ENCODE measurements at places on chromosomes 12 and 14.
A peak's percentile ranks its signal among the peaks of the same experiment; 100 is the strongest.

DNA sequence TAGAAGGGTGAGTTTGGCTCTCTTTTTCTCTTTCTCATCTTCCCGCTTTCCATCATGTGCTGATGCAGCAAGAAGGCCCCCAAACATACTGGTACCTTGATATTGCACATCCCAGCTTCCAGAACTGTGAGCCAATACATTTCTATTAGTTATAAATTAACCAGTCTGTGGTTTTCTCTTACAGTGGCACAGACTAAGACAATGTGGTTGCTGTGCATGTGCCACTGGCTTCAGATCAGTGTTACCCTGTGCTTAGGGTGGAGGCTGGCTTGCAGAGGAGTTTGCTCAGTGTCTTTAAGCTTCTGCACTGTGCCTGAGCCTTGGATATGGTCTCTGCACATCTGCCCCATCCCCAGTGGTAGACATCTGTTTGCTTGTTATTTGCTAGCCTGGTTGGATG, 5.5 kb downstream of the IFI27L2 start:
- DNase-seq: no peak

- DNase-seq: peak; percentile 64
Measured at GRCh38 chr14:69658664-69659261, 47.4 kb downstream of the SUSD6 start.

GRCh38 chr12:66756631-66757030, 77.8 kb upstream of the GRIP1 start:
- no peak for DNase-seq

GRCh38 chr12:54605138-54605970, 16.9 kb upstream of the PPP1R1A start:
- no peak for DNase-seq

- DNase-seq: no peak
Measured at GRCh38 chr14:55760789-55761566, 181.0 kb downstream of the KTN1 start.

DNA sequence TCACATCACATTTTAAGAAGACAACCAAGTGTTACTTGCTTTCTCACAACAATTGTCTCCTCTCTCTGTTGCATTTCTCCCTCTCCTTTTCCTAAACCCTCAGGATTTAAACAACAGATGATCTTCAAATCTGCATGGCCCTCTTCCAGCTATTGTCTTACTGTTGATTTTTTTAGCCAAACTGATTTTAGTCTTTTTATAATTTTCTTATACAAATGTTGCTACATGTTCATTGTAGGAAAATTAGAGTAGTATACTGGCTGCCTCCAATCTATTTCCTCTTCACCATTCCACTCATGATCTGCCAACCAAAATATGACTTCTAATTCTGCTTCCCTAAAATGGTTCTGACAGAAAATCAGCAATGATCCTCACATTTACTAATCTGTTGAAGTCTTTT, 1.4 kb upstream of the KERA start:
- DNase-seq: no peak

DNA sequence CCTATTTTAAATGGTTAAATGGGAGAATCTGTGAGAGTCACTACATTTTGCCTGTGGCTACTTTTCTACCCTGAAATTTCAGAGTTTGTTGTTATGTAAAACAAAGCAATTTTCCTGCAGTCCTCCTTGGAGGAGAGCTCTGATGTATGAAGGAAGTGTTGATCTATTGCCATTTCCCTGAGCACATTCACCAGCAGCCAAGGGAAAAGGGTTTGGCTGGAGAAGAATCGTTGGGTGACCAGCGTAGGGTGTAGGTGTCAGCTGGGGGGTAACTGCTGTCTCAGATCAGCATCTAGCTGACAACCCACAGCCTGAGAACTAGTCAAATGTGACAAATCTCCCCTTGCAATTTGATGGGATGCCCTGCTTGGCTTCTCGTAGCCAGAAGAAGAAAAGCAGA, 230.5 kb downstream of the PDZRN4 start:
- DNase-seq: no peak

DNA sequence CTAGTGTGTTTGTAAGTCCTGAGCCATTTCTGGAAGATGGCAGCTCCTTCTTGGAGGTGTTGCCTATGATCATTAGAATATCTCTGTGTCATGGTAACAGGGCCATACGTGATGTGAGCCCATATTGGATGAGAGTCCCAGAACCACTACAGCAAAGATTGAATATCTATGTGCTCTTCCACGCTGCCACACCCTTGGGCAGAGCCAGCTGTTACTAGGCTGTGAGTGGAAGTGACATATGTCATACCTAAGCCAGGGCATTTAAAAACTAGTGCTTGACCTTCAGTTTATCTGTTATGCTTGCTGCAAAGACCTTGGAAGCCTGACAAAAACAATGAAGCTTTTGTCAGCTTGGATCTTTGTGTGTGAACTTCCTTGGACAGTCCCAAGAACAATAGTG, 495.1 kb upstream of the CCDC196 start:
- DNase-seq: no peak

DNA sequence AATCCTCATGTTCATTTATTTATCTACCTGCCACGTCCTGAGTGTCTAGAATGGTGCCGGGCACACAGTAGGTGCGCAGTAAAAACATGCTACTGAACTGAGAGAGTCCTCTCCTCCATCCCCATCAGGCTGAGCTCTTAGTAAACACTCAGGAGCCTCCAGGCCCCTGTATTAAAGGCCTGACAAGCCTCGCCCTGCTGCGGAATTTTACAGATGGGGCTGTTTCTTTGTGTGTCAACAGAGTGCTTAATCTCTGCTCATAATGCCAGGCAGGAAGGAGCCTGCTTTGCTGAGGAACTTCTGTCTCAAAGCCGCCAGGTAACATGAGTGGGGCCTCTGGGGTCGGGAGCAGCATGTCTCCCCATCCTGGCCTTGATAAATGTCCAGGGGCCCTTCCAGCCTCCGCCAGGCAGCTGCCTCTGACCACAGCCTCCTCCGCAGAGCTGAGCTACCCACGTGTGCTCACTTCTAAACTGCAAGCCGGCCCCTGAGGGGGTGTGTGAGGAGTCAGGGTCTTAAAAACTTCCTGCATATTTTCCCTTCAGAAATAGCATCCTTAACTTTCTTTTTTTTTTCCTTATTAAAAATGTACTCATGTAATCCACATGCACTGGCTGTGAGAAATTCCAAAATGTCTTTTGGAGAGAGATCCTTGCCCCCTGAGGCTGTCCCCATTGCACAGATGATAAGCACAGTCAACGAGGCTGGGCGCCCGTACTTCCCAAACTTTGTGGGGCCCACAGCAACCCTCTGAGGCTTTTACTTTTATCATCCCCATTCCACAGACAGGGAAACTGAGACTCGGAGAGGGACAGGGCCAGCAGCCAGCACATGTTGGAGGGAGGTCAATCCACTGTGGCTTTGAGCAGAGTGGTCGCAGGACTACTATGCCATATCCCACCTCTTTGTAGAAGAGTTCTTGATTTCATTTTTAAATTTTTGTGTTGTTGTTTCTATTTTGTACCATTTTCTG, 116.0 kb upstream of the NCOR2 start:
- DNase-seq: no peak

GRCh38 chr12:74537126-74537706, 419 bp upstream of the ATXN7L3B start:
- DNase-seq: no peak

- DNase-seq: no peak
Measured at GRCh38 chr14:33103489-33103888, 164.8 kb downstream of the NPAS3 start.

- no peak for DNase-seq
Measured at GRCh38 chr12:49698619-49699545, 8.3 kb downstream of the FMNL3 start.

GRCh38 chr12:42284876-42285275, 41.0 kb downstream of the ZCRB1 start:
- DNase-seq: no peak

DNA sequence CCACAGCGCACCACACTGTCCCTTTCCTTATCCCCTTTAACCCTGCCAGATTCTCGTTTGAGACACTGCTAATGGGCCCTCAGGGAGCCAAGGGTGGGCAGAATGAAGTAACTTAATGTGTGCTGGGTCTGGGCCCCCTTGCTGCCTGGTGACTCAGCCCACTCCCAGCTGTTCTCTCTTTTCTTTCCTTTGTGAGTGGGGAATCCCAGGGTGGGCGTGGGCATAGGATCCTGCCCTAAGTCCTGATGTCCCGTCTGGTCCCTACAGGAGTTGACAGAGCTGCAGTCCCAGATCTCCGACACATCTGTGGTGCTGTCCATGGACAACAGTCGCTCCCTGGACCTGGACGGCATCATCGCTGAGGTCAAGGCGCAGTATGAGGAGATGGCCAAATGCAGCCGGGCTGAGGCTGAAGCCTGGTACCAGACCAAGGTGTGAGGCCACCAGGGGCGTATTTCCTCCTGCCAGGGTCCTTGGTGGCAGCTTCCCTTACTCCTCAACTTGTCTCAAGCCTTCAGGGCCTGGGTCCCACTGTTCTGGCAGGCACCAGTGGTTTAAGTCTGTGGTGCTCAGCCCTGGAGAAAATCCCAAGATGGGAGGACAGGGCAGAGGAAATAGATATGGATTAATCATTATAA, 8.3 kb downstream of the KRT7 start:
- DNase-seq: no peak

DNA sequence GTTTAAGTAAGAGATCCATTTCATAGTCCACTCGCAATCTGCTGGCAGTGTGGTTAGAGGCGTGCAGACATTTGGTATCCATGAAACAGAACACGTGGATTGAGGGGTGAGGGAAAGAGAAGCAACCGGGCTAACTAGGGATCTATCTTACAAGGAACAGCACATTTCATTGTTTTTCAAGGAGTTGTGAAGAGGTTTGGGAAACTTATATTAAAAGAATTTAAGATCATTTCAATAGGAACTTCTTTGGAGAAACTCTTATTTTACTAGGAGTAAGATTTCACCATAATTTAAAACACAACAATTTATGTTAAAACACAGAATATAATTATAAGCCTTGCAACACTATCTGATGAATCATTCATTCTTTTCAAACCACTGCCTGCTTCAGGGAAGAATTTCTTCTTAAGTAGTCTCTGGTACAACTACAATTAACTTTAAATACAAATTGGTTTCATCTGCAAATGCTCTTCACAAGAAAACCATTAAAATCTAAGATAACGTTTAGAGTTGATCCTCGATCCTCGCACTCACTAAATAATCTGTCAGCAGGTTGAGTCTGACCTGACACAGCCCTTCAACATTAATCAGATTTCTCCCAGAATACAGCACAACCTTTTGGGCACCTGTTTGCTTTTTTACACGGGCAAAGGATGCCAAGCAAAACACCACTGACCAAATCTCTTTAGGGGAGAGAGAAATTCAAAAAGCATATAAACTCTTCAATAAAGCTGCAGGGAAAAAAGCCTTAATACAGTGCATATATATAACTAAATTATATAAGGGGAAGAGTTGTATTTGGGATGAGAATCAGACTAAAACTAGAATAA, 27.3 kb downstream of the PPTC7 start:
- DNase-seq: no peak

- DNase-seq: no peak
Measured at GRCh38 chr14:79896009-79896408, 315.3 kb downstream of the DIO2 start.

- DNase-seq: no peak
Measured at GRCh38 chr14:90054803-90055202, 7.0 kb upstream of the KCNK13 start.

DNA sequence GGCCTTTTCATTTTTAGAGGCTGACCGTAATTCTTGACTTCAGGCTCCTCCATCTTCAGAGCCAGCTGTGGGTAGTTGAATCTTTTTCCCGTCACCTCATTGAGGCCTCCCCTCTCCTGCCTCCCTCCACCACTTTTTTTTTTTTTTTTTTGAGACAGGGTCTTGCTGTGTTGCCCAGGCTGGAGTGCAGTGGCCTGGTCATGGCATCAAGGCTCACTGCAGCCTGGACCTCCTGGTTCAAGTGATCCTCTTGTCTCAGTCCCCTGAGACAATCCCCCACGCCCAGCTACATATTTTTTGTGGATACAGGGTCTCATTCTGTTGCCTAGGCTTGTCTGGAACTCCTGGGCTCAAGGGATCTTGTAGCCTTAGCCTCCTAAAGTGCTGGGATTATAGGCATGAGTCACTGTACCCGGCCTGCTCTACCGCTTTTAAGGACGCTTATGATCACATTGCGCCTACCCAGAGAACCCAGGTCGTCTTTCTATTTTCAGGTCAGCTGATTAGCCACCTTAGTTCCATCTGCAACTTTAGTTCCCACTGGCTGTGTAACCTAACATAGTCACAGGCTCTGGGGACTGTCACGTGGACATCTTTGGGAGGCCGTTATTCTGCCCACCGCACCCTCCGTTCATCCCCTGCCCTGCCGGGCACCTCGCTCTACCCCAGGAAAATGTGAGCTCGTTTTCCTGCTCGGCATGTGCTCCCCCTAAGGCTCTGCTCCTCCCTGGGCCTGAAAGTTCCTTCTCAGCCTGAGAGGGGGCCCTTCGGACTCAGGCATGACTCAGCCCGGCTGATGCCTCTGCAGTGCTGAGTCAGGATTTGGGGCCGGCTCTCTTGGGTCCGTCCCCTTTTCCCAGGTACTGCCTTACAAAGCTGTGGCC, 13.4 kb downstream of the TNFAIP2 start:
- DNase-seq: peak; percentile 85

DNA sequence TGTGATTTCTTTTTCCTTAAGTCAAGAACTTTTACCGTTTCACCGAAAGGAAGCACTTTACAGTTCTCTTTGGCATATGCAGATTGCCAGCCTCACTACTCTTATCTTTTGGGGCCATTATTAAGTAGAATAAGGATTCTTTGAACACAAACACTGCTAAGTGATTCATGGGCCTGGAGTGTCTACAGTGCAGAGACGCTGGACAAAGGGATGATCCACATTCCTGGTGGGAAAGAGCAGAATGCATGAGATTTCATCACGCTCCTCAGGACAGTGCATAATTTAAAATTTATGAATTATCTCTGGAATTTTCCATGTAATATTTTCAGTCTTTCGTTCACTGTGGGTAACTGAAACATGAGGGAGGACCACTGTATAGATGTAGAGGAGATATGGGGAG, 90.2 kb downstream of the TTLL5 start:
- no peak for DNase-seq

DNA sequence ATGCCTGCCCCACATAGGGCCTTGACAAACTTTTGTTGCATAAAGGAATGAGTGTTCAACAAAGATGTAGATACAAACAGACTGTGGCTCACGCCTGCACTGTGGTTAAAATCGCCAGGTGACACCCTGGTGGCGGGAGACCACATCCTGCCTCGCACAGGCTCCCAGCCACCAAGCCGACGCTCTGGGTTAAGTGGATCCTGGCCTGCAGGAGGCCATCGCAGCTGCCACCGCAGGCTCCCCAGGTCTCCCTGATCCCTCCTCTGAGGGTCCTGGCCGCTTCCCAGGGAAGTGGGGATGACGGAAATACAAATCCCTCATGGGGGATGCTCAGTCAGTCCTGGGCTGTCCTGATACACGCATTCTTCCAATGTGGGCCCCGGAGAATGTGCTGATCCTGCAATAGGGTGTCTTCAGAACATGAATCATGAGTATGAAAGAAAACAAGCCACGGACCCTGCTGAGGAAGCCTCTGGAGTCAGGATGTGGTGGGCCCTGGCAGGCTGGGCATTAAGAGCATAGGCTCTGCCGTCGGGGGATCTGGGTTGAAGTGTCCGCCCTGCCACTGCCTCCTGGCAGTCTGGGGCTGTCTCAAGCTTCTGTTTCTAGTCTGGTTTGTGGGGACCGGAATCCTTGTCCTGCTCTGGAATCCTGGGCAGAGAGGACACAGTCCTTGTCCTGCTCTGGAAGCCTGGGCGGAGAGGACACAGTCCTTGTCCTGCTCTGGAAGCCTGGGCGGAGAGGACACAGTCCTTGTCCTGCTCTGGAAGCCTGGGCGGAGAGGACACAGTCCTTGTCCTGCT, 53.5 kb upstream of the BEGAIN start:
- no peak for DNase-seq

- no peak for DNase-seq
Measured at GRCh38 chr14:101616202-101616601, 54.9 kb downstream of the DIO3 start.

GRCh38 chr14:30142216-30142615, 214.6 kb upstream of the PRKD1 start:
- DNase-seq: no peak

Measured in RWPE2 (cell line).